ENCODE measurements at places on chromosomes 6 and 20.
A peak's percentile ranks its signal among the peaks of the same experiment; 100 is the strongest.

- H3K27ac ChIP-seq, result no peak overlapping the region
- no peaks in the 10 kb centered on the region for H3K36me3 ChIP-seq
- peaks cover 55% of the 10 kb centered on the region for H3K27me3 ChIP-seq
- H3K4me3 ChIP-seq, result peak overlapping the region; percentile 42
- peaks cover 9% of the 10 kb centered on the region for H3K4me1 ChIP-seq
These were observed 36.8 kb downstream of the YTHDF1 start for GRCh38 chr20:63178889-63179686.

DNA sequence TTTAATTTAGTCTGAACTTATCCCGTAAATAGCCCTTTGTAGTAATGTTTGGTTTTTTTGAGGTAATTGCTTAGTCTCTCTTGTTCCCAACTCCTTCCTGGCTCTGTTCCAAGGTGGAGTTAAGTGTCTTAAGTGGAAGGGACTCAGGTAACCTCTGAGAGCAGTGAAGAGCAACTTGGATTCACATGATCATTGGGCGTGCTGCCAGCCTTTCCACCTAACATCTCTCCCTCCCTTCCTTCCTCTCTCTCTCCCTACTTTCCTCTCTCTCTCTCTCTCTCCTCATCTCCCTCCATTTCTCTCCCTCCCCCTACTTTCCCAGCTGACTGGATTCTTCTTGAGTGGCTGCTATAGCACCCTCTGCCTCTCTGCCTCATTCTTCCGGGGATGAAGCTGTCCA lies 232.9 kb upstream of the SASH1 start:
- no peak overlapping the region for H3K4me3 ChIP-seq
- no peaks in the 10 kb centered on the region for H3K27me3 ChIP-seq
- no peak overlapping the region for H3K27ac ChIP-seq
- DNase-seq, result no peak
- peaks cover 2% of the 10 kb centered on the region for H3K4me1 ChIP-seq

DNA sequence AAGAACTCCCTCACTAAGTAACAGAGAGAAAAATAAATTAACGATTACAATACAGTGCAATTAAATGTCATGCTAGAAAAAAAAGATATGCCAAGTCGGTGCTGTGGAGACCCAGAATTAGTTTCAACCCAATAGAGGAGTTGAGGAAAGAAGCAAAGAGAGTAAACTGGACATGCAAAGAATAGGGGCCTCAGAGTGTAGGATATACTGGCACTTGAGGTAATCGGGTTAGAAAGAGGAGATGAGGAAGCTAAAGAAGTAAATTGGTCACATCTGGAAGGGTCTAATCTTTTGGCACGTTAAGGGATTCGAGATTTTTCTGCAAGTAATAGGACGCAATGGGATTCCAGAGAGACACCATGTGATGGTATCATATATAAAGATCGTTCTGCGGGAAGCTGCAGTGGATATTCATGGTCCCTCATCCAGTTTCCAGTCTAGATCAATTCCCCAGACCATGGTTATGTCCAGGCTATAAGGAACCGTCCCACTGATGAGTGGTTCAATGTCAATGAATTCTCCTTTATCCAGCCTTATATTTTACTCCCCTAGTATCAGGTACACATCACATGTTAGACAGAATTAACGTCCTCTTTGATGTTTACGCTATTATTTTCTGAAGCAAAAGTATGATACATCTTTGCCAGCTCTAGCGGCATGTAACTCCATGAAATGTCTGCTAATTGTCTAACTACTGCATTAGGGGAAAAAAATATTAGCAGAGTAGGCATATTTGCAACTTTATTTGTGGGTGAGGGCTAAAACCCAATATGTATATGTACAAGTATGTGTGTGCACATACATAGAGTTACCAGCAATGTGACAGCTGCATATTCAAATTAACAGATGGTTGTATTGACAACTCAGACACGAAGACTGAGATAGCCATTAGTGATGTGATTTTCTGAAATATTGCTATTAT lies 1.1 kb upstream of the TBC1D32 start:
- peaks cover 23% of the 10 kb centered on the region for H3K4me1 ChIP-seq
- peaks cover 12% of the 10 kb centered on the region for H3K27me3 ChIP-seq
- DNase-seq, result no peak
- H3K36me3 ChIP-seq, result peaks cover 1% of the 10 kb centered on the region
- H3K4me3 ChIP-seq, result peak overlapping the region; percentile 92
- H3K27ac ChIP-seq, result peak overlapping the region; percentile 100

DNA sequence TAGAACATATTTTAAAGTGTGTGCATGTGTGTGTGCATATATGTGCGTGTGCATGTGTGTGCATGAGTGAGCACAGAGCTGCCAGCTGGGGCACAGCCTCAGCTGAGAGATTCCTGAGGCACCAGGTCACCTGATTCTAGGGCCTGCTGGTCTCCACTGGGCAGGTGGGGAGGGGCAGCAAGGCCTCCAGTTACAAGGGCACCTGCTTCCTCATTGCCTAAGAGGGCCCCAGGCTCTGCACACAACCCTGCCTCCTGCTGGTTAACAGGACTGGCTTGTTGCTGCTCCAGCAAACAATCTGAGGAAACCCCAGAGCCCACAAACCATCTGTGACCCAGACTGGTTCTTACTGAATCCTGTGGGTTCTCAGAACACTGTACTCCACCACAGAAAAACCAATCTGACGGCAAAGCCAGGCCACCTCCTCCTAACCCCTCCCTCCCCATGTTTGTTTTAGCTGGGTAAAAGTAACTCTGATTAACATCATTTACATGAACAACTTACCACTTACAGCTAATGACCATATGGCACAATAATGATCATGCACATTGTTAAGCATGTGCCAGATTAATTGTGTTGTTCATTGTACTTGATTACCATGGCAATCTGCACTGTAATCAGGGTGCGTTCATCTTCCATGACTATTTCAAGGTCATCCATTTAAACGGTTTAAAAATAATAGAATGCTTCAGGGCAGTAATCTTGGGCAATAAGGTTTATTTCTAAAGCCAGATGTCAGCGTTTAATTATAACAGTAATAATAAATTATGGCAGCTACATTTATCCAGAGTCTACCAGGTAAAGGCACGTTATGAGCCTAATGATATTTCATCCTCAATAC lies 23.1 kb upstream of the UBE2J1 start:
- H3K36me3 ChIP-seq, result no peaks in the 10 kb centered on the region
- no peaks in the 10 kb centered on the region for H3K4me1 ChIP-seq
- H3K27me3 ChIP-seq, result peaks cover 8% of the 10 kb centered on the region
- H3K4me3 ChIP-seq, result no peak overlapping the region
- no peak for DNase-seq
